ENCODE measurements at places on chromosomes 4 and X.

DNA sequence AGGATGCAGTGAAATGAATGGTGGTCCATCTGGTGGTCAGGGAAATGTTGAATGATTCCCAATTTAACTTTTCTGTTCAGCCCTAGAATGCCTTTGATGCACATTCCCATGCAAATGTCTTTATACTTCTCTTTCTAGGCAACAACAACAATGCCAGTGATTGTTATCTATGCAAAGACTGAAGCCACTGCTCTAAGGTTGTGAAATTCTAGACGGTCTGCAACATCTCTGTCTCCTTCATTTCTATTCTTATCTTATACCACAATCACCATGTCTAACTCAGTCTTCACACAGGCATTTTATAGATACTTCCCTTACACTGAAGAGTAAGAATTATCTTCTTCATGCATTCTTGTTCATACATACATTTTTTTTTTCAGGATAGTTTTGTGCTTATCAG is 84.5 kb downstream of the HPGD start:
- no peak for DNase-seq

DNA sequence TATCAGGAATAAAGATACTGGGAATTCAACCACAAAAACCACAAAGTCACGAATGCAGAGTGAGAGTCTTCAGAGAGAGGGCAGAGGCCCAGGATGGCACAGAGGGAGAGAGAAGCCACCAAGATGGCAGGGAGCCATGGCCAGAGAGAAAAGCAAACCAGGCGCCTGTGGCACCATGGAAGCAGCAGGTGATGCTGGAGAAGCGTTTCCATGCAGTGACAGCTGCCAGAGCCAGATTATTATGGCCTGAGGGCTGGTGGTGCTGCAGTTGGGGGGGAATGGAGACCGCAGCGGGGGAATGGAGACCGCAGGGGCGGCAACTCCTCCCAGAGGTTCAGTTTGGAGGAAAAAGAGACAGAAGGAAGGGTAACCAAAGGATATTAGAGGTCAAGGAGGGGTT is 5.8 kb downstream of the TAFAZZIN start:
- DNase-seq = no peak

DNA sequence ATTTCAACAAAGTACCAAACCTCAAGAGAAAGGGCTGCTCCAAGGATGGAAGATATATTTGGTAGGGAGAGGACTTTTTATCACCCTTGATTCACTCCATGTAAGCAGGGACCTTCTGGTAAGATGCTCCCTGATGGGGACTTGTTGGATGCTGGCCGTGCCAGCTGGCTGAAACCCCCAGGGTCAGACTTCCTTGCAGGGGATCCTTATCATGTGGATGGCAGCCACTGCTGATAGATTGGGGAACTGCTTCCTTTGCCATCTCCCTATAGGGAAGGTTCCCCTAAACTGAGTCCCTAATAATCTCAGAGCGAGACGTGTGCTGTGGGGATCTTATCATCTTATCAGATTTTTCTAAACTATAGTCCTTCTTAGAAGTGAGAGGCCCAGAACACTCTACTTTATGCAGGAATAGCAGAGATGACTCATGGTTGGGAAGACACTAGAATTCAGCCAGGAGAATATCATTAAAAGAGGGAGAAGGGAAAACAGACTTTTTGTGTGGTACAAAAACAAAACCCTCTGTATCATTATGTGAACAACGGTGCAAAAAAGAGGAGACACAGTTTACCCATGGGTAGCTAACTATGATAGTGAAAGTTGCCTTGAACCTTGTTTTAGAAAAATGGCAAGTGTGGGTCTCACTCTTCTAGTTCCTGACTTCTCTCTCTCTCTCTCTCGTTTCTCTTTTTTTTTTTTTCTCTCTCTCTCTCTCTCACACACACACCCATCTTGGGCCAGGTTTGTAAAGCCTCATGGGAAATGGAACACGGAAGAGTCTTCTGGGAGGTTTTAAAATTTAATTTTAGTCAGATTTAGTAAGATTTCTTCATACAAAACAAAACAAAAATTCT is 16.1 kb downstream of the RHOH start:
- DNase-seq = no peak

DNA sequence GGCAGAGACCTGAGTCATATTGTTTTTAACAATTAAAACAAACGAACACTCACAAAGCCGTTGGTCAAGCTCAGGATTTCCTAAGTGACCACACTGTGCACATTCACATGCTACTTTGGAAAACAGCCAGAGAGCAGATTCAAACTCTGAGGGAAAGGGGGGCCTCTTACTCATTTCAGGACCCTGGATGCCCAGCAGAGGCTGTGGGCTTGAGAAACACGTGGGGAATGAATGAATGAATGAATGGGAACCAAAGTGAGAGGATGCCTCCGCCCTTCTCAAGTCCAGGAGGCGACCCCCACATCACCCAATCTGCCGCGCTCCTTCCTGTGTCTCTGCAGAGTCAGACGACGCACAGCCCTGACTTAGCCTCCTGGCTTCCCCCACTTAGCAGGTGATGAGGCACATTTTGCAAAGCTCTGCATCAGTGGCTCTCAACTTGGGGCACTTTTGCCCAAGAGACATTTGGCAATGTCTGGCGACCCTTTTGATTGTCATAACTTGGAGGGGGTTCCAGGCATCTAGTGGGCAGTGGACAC is 76.0 kb downstream of the ABLIM2 start:
- DNase-seq = no peak

DNA sequence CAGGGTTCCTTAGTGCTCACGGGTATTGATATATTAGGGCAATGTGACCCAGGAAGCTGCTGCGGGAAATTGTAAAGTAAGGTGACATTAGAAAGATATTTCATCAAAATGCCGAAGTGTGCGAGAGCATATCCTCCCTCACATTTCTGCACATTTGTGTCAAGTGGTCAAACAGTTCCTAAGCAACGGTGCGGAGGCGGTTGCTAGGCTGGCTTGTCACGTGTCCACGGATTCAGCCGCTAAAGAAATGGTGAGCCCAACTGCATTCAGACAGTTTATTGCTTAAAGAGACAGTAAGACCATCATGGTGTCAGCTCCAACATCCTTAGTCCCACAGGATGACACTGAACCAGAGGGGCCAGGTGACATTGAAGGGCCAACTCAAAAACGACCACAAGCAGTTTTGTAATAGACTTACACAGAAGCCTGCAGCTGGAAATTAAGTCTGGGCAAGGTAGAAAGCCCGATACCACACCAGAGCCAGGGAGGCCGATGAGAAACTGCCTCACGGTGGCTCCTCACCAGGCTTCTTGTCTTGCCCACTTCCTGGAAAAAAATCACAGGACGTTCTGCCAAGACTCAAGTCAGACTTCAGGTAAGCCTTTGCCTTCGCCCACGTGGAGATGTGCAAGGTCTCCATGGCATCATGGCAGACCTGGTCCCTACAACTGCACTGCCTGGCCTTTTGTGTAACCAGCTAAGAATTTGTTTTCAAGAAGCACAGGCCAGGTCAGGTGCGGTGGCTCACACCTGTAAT is 50.4 kb downstream of the USP11 start:
- no peak for DNase-seq
